ENCODE measurements at places on chromosomes 7 and 10. TPM values are rescaled to one million over a fixed set of nuclear protein-coding genes. Genes with fewer than 3 reads are reported as not detected.

The C10orf53 gene
- total RNA-seq = not detected

The ZNF33B gene
- total RNA-seq = 55.8 TPM

The NDUFB2 gene
- 241 TPM for total RNA-seq

The ANKRD30A gene
- not detected for total RNA-seq

The MRPL43 gene
- 55.8 TPM for total RNA-seq

The CEP55 gene
- 57.7 TPM for total RNA-seq

The PYROXD2 gene
- 10.5 TPM for total RNA-seq

The JAKMIP3 gene
- total RNA-seq = 0.31 TPM

GRCh38 chr7:151261529-151261928 lies 13.0 kb upstream of the SMARCD3 start:
- no peak overlapping the region for H3K27ac ChIP-seq
- H3K27me3 ChIP-seq = peaks cover 16% of the 10 kb centered on the region
- no peaks in the 10 kb centered on the region for H3K4me1 ChIP-seq

GRCh38 chr7:44043902-44044301 lies 600 bp upstream of the DBNL start:
- H3K36me3 ChIP-seq = no peaks in the 10 kb centered on the region
- H3K4me3 ChIP-seq = peak overlapping the region; percentile 86
- H3K27ac ChIP-seq = no peak overlapping the region
- H3K27me3 ChIP-seq = peaks cover 38% of the 10 kb centered on the region

DNA sequence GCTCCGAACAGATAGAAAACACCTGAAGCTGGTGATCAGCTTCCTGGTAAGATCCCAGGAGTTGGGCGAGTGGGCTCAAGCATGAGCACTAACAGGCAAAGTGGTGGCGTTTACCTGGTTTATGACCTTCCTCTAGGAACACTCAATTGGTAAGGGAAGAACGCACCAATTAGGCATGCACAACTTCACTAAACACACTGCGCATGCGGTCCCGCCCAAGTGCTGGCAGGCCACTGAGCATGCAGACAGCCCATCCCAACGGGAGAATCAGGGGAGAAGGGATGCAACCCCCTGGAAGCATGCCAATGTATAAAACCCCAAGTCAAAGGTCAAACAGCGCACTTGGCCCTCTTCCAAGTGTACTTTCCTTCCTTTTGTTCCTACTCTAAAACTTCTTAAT lies 70.4 kb downstream of the LYZL2 start:
- no peak for DNase-seq
- H3K27ac ChIP-seq = no peak overlapping the region
- H3K27me3 ChIP-seq = no peaks in the 10 kb centered on the region
- H3K4me1 ChIP-seq = peaks cover 4% of the 10 kb centered on the region
- no peak overlapping the region for H3K4me3 ChIP-seq

GRCh38 chr10:61781969-61782403 lies 119.3 kb downstream of the CABCOCO1 start:
- no peak overlapping the region for H3K4me3 ChIP-seq
- H3K27me3 ChIP-seq = no peaks in the 10 kb centered on the region
- H3K4me1 ChIP-seq = no peaks in the 10 kb centered on the region
- H3K36me3 ChIP-seq = no peaks in the 10 kb centered on the region
- DNase-seq = no peak

- no peaks in the 10 kb centered on the region for H3K27me3 ChIP-seq
- H3K27ac ChIP-seq = no peak overlapping the region
- peak; percentile 58 for DNase-seq
- H3K4me3 ChIP-seq = peak overlapping the region; percentile 63
- peaks cover 9% of the 10 kb centered on the region for H3K4me1 ChIP-seq
- H3K36me3 ChIP-seq = no peaks in the 10 kb centered on the region
These were observed 959 bp downstream of the DCLRE1C start for GRCh38 chr10:14952851-14953423.

DNA sequence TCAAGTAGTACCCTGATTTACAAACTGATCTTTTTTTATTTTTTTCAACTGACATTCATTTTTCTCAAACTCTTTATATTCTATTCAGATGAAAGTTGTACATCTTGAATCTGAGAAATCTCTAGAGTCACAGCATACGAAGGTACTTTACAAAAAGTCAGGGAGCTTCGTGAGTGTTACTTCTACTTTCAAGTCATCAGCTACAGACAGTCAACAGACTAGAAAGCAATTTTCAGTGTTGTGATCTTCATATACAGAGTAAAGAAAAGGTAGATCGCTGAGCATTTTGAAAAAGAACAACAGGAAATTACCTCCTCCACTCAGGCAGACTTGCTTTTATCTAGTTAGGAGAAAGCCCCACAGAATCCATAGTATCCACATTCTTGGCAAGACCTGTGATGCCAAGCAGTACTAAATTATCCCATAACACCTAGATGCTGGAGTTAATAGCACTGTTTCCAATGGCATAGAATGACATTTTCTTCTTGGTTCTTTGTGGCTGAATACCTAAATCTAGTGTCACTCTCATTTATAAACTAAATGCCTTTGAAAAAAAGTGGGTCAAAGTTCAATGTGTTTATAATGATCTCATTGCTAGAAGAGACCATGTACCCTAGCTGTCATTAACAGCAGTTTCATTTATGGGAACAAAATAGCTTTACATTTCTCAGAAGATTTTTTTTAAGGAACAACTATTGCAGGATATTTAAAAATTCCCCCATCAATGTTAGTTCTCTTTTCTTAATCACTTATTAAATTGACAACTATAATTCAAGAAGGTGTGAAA lies 12.0 kb upstream of the ZNF800 start:
- H3K27ac ChIP-seq = no peak overlapping the region
- no peaks in the 10 kb centered on the region for H3K4me1 ChIP-seq
- no peak for DNase-seq

GRCh38 chr10:115957012-115957399 lies 316.0 kb downstream of the GFRA1 start:
- H3K27ac ChIP-seq = no peak overlapping the region
- no peaks in the 10 kb centered on the region for H3K27me3 ChIP-seq
- H3K4me1 ChIP-seq = no peaks in the 10 kb centered on the region

DNA sequence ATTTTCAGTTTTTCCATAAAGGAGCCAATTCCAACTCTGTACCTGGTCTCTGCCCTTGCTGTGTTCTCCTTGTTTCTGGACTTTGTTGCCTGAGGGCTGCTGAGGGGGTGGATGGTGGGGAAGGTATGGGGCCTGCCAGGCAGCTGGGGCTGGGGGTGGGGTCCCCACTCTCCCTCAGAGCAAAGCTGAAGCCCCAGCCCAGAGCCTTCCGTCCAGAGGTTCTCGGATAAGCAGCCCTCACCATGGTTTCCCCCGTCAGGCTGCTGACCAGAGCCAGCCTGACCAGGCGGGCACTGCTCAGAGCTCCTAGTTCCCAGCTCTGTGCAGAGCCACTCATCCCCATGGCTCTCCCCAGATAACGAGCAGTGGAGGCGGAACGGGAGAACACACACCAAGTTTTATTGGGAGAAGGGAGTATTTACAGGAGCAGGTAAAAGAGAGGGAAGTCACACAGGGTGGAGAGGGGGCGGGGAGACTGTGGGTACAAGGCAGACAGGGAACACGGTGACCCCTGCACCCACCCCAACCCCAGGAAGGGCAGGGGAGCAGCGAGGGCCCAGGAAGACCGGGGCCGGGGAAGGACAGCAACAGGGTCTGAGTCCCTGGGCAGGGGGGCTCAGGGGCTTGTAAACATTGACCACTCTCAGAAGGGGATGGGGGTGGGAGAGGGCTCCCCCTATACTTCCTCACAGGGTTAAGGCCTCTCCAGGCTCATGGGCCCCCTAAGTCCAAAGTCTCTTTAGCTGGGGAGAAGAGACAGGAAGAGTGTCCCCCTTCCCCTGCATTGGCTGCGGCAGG lies 5.8 kb downstream of the GNB2 start:
- DNase-seq = no peak
- H3K27me3 ChIP-seq = no peaks in the 10 kb centered on the region
- H3K27ac ChIP-seq = peak overlapping the region; percentile 83
- H3K4me3 ChIP-seq = no peak overlapping the region
- no peaks in the 10 kb centered on the region for H3K36me3 ChIP-seq

DNA sequence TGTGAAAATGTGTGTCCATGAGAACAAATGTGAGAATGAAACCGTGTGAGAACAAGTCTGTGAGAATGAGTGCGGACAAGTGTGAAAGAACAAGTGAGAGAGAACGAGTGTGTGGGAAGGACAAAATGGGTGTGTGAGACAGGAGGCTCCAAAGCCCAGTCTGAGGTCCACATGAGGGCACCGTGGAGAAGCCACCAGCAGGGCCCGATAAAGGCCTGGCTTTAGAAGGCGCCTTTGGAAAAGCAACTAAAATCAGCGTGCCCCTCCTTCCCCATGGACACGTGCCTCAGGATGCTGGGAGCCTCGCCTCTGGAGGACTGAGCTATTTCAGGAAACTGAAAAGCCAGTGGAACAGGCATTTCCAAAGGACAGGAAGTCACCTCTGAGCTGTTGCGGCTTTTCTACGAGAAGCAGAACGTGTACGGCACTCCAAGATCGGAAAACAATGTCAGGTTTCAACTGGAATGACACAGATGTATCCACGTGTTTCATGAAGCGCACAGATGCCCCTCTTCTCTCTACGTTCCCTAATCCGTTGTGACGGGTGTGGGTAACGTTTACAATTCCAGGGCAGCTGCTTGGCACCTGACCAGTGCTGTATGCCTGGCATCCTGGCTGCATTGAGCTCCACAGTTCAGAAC lies 46.4 kb downstream of the ESYT2 start:
- DNase-seq = peak; percentile 9
- no peak overlapping the region for H3K27ac ChIP-seq

GRCh38 chr7:121278120-121279021 lies 50.4 kb upstream of the WNT16 start:
- H3K4me3 ChIP-seq = no peak overlapping the region
- no peak for DNase-seq
- H3K4me1 ChIP-seq = no peaks in the 10 kb centered on the region
- H3K27me3 ChIP-seq = no peaks in the 10 kb centered on the region

DNA sequence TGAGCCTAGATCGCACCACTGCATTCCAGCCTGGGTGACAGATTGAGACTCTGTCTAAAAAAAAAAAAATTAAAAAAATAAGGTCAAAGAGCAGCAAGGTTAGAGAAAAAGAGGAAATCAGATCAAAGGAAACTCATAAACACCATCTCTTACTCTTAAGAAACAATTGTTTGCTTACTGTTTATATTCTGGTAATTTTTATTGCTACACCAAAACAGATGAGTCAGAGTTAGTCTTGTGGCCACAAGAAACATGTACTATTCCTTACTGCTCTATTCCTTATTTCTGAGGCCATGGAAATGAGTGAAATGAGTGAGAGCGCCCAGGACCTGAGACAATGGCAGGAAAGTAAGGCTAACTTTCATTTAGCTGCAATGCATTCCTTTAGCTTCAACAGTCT lies 387.3 kb downstream of the HPSE2 start:
- no peaks in the 10 kb centered on the region for H3K27me3 ChIP-seq
- no peak for DNase-seq
- H3K4me1 ChIP-seq = no peaks in the 10 kb centered on the region
- no peak overlapping the region for H3K4me3 ChIP-seq
- H3K36me3 ChIP-seq = no peaks in the 10 kb centered on the region

GRCh38 chr10:132149271-132149670 lies 37.5 kb upstream of the DPYSL4 start:
- no peaks in the 10 kb centered on the region for H3K36me3 ChIP-seq
- DNase-seq = no peak
- H3K27me3 ChIP-seq = no peaks in the 10 kb centered on the region
- no peak overlapping the region for H3K4me3 ChIP-seq

Data from neural progenitor cell (in vitro differentiated cells).